Astrocyte (in vitro differentiated cells and primary cell): ENCODE measurements at places on chromosomes 5 and 9.

DNA sequence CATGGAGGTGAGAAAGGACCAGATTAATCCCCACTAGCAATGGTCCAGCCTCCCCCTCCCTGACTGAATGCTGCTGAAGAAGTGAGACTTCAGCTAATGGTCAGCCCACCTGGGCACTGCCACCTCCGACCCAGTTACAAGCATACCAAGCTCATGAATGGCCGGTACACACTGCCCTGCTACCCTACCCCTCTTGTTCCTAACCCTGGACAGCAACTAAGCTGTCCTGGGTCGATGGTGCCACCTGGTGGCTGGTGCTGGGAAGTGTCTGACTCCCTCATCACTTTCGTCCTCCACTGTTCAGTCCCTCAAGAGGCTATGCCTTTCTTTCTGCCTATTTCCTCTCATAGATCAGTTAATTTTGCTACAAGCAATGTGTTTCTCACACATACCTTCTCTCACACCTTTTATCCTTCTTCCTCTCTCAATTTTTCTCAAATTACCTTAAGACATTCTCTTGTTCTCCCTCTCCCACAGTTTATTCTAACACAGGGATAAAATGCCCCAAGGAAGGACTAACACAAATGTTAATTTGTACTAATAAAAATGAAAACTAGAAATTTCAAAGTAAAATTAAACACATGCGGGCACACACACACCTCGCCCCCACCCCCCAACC is 42.4 kb downstream of the PAX5 start:
- DNase-seq = no peak

- no peak for DNase-seq
Measured at GRCh38 chr5:29972597-29972996, 1220.9 kb upstream of the CDH6 start.

- peak; percentile 63 for DNase-seq
Measured at GRCh38 chr9:115808695-115809094, 344.9 kb upstream of the PAPPA start.

DNA sequence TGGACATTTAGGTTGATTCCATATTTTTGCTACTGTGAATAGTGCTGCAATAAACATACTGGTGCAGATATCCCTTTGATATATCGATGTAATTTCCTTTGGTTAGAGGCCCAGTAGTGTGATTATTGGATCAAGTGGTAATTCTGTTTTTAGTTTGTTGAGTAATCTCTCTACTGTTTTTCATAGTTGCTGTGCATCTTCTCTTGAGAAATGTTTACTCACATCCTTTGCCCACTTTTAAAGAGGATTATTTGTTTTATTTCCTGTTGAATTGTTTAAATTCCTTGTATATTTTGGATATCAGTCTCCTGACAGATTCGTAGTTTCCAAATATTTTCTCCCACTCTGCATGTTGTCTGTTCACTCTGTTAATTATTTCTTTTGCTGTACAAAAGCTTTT is 352.6 kb upstream of the TARS1 start:
- DNase-seq = no peak

GRCh38 chr5:122465031-122465577 is 153.1 kb downstream of the SNCAIP start:
- DNase-seq = no peak

- DNase-seq = no peak
Measured at GRCh38 chr9:114789006-114789405, 16.8 kb downstream of the TNFSF15 start.

DNA sequence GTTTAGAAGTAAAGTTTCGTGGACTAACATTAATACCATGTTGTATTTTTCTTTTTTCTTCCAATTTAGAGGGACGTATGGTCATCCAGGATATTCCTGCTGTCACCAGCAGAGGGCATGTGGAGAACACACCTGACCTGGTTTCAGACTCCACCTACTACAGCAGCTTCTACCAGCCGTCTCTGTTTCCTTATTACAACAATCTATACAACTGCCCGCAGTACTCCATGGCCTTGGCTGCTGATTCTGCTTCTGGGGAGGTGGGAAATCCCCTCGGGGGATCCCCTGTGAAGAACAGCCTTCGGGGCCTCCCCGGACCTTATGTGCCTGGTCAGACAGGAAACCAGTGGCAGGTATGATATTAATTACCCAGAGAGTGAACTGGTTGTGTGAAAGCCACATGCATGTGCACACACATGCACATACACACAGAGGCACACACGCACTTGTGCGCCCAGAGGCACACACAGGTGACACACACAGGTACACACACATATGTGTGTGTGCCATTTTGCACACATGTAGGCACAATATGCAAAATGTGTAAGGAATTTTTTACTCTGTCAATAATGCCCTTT is 52.4 kb downstream of the DMRT1 start:
- DNase-seq = peak; percentile 12

GRCh38 chr9:82108941-82109340 is 120.4 kb downstream of the SPATA31D1 start:
- no peak for DNase-seq

GRCh38 chr5:102959055-102959454 is 160.9 kb downstream of the GIN1 start:
- DNase-seq = peak; percentile 95

- DNase-seq = no peak
Measured at GRCh38 chr5:110070836-110071235, 381.1 kb downstream of the MAN2A1 start.

DNA sequence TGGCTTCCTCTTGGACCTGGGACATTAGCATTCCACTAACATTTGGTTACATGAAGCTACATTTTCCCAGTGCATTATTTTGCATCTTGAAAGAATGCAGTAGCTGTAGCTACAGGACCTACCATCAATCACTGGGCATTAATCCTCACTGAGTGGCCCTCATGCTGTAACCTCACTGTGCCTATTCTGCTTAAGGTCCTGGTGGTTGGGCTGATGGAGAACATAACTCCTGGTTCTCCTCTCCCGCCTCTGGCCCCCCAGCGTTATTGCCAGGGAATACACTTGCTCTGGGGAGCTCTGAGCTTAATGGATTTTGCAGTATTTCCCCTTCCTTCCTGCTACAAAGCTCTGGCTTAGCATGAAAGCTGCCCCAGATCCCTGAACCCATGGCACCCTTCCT is 111.5 kb upstream of the EQTN start:
- DNase-seq = no peak

GRCh38 chr5:116658830-116659229 is 84.2 kb upstream of the SEMA6A start:
- DNase-seq = no peak

DNA sequence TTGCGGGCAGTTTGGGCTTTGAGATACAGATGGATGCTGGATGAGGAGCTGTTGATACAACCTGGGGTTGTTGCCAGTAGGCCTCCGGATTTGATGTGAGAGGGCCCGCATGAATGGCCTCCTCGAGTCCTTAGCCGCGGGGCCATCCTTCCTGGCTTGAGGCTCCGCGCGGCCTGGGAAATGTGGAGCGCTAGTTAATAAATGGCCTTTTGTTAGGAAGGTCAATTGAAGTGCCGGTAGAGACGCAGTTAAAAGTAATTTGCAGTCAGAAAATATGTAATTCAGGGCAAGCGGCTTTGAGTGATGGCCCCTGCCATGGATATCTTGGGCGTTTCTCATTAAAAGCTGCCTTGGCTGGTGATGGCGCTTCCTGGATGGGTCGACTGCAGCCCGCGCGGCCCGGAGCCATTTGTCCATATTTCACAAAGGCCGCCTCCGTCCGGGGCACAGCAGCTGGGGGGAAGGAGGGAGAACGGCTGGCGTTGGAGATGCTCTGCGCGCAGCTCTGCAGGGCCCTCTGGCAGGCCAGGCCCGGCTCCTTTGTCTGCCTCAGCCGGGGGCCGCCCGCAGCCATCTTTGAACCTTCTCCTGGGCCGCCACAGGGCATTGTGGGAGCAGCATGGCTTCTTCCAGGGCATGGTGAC is 11.2 kb downstream of the MVB12B start:
- DNase-seq = no peak

GRCh38 chr5:111901296-111901695 is 144.3 kb upstream of the NREP start:
- DNase-seq = no peak

DNA sequence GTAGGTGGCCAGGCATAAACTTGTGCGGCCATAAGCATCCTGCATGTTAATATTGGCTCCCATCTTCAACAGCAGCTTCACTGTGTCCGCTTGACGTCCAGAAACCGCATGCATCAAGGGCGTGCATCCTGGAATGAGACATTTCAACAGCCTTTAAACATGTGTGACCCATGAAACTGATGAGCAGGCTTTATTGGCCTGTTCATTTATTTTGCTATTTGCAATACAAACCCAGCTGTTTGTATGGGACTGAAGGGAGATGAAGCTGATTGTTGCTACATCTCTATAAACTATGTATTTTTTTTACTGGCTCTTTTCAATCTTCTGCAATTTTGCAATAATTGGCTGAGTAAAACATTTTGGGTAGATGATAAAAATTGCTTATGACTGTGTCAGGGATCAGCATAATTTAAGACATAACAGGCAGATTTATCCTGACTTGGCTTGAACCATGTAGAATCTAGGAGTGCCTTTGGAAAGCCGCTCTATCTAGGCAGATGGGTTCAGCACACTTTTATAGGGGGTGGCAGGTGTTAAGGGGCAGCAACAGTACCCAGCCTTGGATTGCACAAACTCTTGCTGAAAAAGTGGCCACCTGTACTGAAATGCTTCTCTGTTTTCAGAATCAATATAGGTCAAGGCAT is 56.9 kb downstream of the ANKRD55 start:
- DNase-seq = no peak

DNA sequence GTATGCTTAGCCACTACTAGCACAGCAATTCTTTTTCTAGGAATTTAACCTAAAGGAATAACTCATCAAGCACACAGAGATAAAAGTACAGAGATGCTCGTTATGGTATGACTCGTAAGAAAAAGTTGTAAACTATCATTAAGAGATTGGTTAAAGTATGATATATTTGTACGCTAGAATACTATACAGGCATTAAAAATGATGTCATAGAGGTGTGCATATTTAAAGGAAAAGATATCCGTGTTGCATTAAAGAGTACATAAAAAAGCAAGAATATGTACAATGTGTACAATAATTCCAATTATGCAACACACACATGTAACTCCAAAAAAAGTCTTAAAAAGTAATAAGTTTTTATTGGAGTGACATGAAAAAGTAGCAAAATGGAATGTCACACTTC is 54.5 kb upstream of the PALM2AKAP2 start:
- DNase-seq = no peak

GRCh38 chr5:142841511-142842265 is 71.5 kb downstream of the ARHGAP26 start:
- DNase-seq = peak; percentile 53

DNA sequence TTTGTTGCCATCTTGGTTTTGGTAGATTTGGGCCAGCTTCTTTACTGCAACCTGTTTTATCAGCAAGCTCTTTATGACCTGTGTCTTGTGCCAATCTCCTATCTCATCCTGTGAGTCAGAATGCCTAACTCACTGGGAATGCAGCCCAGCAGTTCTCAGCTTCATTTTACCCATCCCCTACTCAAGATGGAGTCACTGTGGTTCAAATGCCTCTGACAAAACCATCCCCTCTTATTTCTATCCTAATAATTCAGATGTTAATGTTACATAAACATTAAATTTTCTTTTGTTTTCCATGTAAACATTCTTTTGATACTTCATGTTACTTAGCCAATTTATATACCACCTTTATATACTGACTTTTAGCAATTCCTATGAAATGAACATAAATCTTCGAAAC is 746.3 kb downstream of the CDH18 start:
- peak; percentile 29 for DNase-seq

DNA sequence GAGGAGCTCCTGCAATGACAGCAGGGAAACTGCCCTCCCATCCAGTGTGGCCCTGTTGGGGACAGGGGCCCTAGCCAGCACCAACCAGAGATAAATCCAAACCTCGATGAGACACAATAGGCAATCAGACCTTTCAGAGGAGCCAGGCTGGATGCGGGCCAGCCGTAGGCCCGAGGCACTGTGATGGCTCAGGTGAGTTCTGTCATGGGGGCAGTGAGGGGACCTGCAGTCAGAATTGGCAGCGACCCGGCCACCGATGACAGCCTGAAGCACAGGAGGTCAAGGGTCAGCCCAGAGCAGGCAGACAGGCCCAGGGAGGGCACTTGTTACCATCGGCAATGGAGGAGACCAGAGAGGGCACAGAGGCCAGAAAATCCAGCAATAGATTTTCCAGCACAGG is 90.8 kb downstream of the FRMD3 start:
- DNase-seq = no peak

- DNase-seq = peak; percentile 35
Measured at GRCh38 chr5:71891856-71892255, 172.8 kb downstream of the CARTPT start.

DNA sequence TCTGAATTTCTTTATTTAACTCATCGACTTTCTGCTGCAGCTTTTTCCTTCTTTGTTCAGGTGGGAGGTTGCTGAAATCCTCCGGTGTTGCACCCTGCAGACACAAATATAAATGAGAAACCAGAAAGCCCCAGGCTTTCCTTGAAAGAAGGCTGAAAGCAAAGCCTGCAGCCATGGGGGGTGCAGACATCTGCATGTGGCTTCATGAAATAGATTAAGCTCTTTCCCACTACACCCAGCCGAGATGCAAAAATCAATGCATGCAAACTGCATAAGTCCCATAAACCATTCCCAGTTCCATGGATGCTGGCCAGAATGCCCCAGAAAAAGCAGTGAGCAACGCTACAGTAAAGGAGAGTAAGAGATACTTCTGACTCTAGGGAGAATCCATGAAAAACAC is 73.6 kb downstream of the USP20 start:
- no peak for DNase-seq

- no peak for DNase-seq
Measured at GRCh38 chr9:113266174-113266573, 9.2 kb downstream of the CDC26 start.
